ENCODE measurements at places on chromosomes 5 and 9. TPM values are rescaled to one million over a fixed set of nuclear protein-coding genes. Genes with fewer than 3 reads are reported as not detected.

The ICE1 gene
- total RNA-seq: 20.3 TPM

The RBM22 gene
- total RNA-seq: 39.6 TPM

The ACTBL2 gene
- not detected for total RNA-seq

The PRDM9 gene
- total RNA-seq: not detected

The DOCK8 gene
- total RNA-seq: 0.41 TPM

The LAMC3 gene
- total RNA-seq: 91.8 TPM

The SPINK5 gene
- total RNA-seq: 0.83 TPM

The QRFP gene
- total RNA-seq: not detected

The SMIM32 gene
- total RNA-seq: 1.4 TPM

The TMEM174 gene
- not detected for total RNA-seq

The SPINK4 gene
- total RNA-seq: not detected

The DBH gene
- total RNA-seq: not detected

The BNC2 gene
- 7.9 TPM for total RNA-seq

The IRGM gene
- total RNA-seq: not detected

The ZFP37 gene
- 2.7 TPM for total RNA-seq

The PLAC8L1 gene
- total RNA-seq: 0.44 TPM

The NR6A1 gene
- total RNA-seq: 91.1 TPM

The IL5 gene
- total RNA-seq: not detected

DNA sequence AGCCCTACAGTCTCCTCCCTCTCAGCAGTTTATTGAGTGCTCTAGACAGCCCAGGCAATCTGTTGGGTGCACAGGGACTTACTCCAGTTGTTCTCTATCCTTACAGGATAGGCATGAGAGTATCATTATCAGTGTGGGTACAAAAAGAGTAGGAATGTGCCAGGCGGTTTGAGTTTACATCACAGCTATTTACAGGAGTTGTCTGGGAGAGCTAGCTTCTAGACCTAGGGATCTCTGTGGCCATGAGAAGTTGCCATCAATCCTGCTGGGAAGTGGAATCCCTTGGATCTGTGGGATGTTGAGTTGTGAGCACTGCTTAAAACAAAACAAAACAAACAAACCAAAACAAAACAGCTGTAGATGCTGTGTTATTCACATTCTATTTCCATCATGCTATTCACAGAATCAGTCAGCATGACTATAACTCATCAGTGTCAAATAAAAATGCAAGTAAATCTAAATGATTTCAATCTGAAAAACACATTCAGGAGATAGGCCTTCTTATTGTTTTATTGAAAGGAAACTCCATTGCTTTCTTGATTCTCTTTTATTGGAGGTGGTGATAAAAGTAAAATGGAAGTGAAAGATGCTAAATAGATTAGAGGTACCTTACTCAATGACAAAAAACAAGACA, 552.4 kb upstream of the ZNF608 start:
- DNase-seq: no peak

GRCh38 chr9:98536542-98537173, 172.1 kb downstream of the GABBR2 start:
- peak; percentile 58 for DNase-seq

GRCh38 chr9:6152788-6153187, 62.8 kb upstream of the IL33 start:
- DNase-seq: no peak

DNA sequence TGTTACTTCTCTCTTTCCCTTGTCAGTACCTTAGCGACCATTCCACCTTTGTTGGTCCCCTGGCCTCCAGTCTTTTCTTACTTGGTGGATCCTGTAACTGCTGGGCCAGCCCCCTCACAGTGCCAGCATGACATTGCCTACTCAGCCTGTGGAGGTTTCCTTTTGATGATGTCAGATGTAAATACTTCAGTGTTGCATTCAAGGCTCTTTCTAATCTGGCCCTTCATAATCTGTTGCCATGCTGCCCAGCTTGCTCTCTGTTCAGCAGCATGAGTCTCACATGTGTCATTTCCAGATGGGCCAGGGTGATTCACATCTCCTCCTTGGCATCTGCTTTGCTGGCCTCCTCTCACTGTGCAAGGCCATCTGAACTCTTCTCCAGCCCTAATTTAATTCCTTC, 57.1 kb downstream of the MAST4 start:
- DNase-seq: no peak

- DNase-seq: no peak
These were observed 286.1 kb upstream of the IRX1 start for GRCh38 chr5:3309538-3309937.

- DNase-seq: peak; percentile 77
These were observed 213.3 kb downstream of the IRX2 start for GRCh38 chr5:2538169-2538568.

GRCh38 chr5:180852495-180852894, 8.6 kb downstream of the ZFP62 start:
- DNase-seq: no peak

- no peak for DNase-seq
These were observed 124.6 kb downstream of the ROR2 start for GRCh38 chr9:91825422-91825821.

- DNase-seq: no peak
These were observed 52.2 kb downstream of the C9orf152 start for GRCh38 chr9:110155751-110156150.

DNA sequence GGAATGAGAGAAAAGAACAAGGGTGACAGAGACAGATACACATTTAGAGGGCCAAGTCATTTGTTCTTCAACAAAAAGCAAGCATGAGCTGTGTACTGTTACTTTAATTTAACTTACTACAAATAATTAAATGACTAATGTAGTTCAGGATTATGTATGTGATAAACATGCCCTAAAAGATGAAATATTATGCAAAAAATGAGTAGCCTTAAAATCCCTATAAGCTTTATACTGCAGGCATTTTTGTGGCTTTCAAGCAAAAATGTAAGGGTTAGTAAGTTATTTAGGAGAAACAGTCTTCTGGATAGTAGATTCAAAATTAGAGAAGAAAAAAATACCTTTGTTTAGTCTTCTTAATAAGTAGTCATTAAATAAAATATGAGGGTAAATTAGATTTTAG, 431.2 kb downstream of the CSNK1G3 start:
- no peak for DNase-seq

DNA sequence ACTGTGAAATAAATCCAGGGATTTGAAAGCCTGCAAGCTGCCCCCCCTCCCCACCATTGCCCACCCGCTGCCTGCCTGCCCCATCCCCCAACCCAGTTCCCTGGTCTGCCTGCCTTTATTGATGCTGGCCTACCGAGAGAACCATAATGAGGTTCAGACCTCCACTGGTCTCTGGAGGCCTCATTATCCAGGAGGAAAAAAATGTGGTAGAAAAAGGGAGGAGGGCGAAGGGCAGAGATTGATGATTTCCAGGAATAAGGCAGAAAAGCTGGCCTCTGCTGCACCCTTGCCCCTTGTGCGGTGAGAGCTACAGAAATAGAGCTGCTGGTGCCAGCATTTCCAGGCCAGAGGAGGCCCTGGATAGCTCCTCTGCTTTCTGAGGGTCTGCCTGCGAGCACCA, 216.1 kb downstream of the PAPPA start:
- DNase-seq: no peak

GRCh38 chr5:58241389-58241788, 218.5 kb downstream of the PLK2 start:
- DNase-seq: no peak

- no peak for DNase-seq
These were observed 22.8 kb upstream of the SLC25A51 start for GRCh38 chr9:37926737-37927118.

- no peak for DNase-seq
These were observed 299.4 kb upstream of the RASA1 start for GRCh38 chr5:86968301-86968753.

- DNase-seq: no peak
These were observed 545 bp downstream of the HMGCS1 start for GRCh38 chr5:43312699-43313034.

GRCh38 chr9:126436545-126437267, 110.1 kb downstream of the MVB12B start:
- no peak for DNase-seq

DNA sequence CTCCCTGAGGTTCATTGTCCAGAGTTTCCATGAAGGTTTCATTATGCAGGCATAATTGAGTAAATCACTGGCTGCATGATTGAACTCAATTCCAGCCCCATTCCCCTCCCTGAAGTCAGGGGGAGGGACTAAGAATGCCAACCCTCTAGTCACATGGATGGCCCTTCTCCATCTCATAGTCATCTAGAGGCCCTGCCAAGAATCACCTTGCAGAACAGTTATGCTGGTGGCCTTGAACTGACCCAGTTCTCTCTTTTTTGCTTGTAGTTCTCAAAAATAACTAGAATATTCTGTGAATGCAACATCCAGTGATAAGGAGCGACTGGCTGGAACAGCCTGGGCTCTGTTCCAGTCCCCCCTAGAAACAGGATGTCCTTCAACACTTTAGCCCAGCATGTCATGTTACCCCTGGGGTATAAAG, 31.7 kb downstream of the SLC35A4 start:
- no peak for DNase-seq

DNA sequence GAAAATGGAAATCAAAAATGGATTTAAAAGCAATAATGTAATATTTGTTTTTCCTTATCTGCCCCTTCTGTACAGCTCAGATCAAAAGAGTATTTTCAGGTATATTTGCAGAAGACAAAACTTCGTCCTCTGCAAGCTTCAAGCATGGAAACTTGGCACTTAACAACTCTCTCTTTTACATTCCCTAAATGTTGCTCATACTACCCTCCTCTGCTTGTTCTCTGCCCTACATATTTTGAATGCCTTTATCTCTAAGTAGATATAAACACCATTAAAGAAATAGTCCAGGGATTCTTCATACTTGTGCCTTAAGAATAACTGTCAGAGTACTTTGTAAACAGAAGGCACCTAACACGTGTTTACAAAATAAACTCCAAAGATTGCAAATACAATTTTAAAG, 19.2 kb upstream of the SMC2 start:
- DNase-seq: no peak

DNA sequence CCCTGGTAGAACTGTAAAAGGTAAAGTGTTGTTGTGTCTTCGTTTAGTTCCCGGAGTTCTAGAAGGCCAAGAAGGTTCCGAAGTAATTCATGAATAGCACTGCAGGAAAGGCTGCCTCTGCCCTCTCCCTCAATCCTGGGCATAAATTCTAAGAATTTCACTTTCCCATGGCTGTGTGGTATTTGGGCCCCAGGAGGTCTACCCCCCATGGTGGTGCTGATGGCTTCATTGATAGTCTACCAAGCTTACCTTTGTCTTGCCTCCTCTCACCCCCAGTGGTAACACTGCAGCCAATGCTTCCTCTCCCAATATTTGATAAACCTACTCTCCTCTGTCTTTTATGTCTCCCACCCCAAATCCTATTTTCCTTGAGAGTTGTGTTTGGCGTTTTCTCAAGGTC, 39.5 kb downstream of the ADAMTS16 start:
- peak; percentile 52 for DNase-seq

GRCh38 chr9:123397975-123398374, 42.0 kb downstream of the CRB2 start:
- DNase-seq: no peak

DNA sequence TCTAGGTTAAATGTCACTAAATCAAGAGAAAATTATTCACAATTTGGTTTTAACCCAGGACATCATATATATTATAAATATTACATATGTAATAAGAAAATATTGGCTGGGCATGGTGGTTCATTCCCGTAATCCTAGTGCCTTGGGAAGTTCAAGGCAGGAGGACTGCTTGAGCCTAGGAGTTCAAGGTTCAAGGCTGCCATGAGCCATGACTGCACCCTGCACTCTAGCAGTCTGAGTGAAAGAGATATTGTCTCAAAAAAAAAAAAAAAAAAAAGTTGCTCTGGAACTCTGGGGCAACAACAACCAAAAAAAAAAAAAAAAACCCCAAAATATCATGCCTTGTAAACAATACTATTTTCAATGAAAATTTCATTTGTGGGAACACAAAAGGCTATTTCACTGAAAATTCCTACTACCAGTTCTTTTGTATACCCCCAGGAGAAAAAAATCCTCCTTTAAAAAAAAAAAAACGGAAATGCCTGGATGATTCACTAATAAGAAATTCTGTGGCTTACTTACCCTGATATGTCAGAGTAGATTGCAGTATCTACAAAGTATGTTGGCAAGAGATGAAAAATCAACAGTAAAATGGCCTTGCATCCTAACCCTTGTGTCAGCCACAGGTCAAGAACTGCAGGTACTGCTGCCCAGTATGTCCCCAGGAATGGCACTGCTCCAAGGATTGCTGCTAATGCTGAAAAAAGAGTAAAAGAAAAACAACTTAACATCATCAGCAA, 22.6 kb upstream of the CTNNAL1 start:
- DNase-seq: no peak

DNA sequence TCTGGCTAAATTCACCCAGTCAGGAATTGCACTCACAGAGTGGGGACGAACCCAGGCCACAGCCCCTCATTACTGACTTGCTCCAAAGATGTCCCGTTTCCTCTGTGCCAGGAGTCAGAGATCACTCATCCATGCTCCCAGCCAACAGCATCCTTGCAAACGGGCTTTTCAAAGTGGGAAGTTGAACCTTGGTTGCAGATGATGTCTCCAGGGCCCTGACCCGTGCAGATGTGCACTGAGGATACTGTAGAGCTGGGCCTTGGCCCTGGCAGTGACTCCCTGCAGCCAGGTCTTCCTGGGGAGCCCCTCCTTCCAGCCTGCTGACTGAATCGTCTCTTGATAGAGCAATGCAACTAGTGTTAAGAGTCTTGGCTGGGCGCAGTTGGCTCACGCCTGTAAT, 22.3 kb downstream of the TCF7 start:
- DNase-seq: no peak

DNA sequence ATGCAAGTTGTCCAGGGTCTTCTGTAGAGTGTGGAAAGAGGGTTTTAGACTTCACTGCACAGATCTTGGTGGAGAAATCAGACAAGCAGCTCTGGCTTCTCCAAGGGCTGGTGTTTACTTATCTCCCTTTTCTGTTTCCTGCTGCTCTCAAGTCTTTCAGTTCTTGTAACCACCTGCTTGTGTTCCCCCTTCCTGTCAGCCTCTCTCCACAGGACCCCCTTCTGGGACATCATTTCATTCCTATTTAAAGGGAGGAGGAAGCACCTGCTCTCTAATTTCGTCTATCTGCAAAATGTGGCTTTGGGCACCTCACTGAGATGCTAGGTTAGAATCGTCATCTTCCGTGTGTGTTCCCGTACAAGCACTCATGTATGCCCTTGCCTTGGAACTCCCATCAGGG, 636.2 kb downstream of the MTRR start:
- no peak for DNase-seq

- no peak for DNase-seq
These were observed 808.9 kb upstream of the WWC1 start for GRCh38 chr5:167482555-167482954.

DNA sequence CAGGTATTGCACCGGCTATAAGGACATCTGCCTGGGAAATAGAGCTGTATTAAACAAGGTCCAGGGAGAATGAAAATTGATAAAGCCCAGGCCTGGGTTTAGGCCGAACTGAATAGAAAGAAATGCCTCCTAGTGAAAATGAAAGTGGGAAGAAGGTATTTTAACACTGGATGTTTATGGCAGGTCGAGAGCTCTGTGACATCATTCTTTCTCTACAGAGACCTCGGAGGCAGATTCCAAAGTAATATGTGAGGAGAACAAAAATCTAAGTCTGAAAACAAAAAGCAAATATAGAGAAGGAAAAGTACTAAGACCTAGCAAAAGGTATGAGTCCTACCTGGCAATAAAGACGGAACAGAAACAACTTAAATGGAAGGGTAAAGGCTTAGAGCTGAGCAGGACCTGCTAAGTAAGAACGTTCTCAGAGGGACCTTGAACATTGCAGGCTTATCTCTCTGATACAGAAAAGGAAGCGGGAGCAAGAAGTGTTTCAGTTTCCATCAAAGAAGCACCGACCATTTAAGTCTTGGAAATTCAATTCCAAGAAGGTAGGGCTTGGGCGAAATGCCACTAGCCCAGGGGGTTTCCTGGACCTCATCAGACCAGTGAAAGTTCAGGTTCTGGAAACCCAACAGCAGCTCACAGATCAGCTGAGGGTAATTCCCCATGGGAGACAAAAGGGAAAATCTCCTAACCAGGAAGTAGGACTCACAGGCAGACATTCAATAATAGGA, 80.0 kb downstream of the SUSD1 start:
- DNase-seq: no peak
